ENCODE measurements at places on chromosomes 2 and 18. TPM values are rescaled to one million over a fixed set of nuclear protein-coding genes. Genes with fewer than 3 reads are reported as not detected.

The IL1RN gene
- total RNA-seq = not detected

The GTF2A1L gene
- not detected for total RNA-seq

The TPO gene
- total RNA-seq = 0.12 TPM

The PLGLB1 gene
- 0.92 TPM for total RNA-seq

The NCKAP1 gene
- total RNA-seq = 201 TPM

- no peak for DNase-seq
Observed at GRCh38 chr2:210620456-210620855, 64.1 kb downstream of the CPS1 start.

All from NCI-H460 (cell line).